ENCODE measurements at places on chromosomes 4 and X.

- DNase-seq = no peak
These were observed 80.4 kb upstream of the GPC4 start for GRCh38 chrX:133495464-133496391.

- DNase-seq = peak; percentile 99
These were observed at the start of the genes DCAF16 and NCAPG for GRCh38 chr4:17810260-17811077. Gene DCAF16 (minus strand): TSS chr4:17810757. CDS start chr4:17804141, 6,616 bp downstream. Gene NCAPG (plus strand): TSS chr4:17810979. CDS start chr4:17811078, 99 bp downstream.

- no peak for DNase-seq
These were observed at the start of gene PLAC8 for GRCh38 chr4:83114576-83114975. Gene PLAC8 (minus strand): TSS chr4:83114729. CDS start chr4:83107921, 6,808 bp downstream.

- DNase-seq = no peak
These were observed 2.9 kb downstream of the SMIM20 start for GRCh38 chr4:25916870-25917269.

- DNase-seq = no peak
These were observed 872 bp upstream of the TEC start for GRCh38 chr4:48270523-48270897.
